ENCODE measurements at places on chromosomes 1 and 21. TPM values are rescaled to one million over a fixed set of nuclear protein-coding genes. Genes with fewer than 3 reads are reported as not detected.

Gene ZSWIM5
- 0.69 TPM for polyA plus RNA-seq

GRCh38 chr1:98276514-98276913, 355.7 kb upstream of the DPYD start:
- DNase-seq: no peak

Gene FCRL4
- polyA plus RNA-seq: not detected

Gene CLCNKB
- polyA plus RNA-seq: not detected

DNA sequence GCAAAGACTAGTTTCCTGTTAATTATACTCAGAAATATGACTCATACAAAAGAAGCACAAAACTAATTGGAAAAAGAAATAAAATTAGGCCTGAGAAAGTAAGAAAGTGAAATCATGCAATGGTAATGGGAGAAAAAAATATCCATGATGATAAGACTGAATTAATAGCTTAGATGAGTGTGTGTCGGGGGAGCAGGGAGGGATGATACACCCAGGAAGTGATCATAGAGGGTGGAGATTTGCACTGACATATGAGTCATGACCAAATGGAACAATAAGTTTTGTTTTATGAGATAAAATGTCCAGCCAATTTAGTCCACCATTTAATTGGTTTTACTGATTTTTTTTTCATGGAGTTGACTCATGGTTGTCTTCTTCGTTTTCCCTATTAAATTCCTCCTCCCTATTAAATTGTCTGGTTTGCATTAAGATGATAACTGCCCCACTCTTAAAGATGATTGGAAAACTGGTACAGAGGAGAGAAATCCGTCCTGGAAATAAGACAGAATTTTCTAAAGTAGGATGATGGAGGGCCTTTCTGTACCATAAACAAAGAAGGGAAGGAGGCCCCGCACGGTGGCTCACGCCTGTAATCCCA, 111.7 kb upstream of the KCNJ6 start:
- DNase-seq: no peak

DNA sequence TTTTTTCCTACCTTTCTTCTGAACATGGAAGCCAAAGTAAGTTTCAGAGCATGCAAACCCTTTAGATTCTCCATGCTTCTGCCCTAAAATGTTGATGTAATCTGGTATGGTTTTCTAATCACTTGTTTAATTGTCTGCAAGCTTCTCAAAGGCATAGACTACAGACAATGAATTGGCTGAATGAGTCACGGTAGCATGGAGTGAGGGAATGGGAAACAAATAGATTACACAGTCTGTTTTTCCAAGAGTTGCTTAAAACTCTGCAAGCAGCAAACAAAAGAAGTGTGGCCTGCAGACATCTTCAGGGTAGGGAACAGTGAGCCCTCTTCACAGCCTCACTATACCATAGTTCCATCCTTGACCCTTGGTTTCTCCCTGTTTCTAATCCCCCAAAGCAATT, 326.0 kb downstream of the BARHL2 start:
- DNase-seq: no peak

DNA sequence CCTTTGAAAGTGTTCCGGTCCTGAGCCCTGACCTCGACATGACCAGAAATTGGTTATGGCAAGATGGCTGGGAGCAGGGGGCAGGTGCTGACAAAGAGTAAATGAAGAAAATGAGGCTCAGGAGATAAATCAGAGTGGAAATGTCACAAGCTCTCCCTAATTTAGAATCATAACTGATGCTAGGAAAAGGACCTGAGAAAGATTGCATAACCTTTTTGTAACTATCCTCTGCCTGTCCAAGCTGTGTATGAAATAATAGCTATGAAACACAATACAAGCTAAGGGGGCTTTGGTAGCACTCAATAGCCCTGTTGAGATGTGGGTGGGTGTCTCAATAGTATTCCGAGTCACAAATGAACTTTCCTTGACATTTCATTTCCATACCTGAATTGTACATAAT, 12.9 kb upstream of the NOS1AP start:
- DNase-seq: no peak

DNA sequence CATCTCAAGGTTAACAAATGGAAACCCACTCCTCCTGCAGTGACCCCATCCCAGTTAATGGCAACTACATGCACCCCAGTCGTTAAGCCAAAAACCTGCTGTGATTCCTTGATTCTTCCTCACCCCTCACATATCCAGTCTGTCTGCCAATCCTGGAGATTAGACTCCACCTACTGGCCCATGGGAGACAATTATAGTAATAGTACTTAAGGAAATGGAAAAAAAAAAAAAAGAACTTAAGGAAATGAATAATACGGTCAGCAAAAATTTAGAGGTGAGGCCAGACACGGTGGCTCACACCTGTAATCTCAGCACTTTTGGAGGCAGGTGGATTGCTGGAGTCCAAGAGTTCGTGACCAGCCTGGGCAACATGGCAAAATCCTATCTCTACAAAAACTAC, 7.0 kb downstream of the NOL9 start:
- DNase-seq: no peak

Gene VTCN1
- polyA plus RNA-seq: not detected

Gene HCRTR1
- polyA plus RNA-seq: not detected

- DNase-seq: no peak
These were observed 79.5 kb downstream of the JAK1 start for GRCh38 chr1:64886877-64887276.

Gene GOLT1A
- polyA plus RNA-seq: 0.41 TPM

DNA sequence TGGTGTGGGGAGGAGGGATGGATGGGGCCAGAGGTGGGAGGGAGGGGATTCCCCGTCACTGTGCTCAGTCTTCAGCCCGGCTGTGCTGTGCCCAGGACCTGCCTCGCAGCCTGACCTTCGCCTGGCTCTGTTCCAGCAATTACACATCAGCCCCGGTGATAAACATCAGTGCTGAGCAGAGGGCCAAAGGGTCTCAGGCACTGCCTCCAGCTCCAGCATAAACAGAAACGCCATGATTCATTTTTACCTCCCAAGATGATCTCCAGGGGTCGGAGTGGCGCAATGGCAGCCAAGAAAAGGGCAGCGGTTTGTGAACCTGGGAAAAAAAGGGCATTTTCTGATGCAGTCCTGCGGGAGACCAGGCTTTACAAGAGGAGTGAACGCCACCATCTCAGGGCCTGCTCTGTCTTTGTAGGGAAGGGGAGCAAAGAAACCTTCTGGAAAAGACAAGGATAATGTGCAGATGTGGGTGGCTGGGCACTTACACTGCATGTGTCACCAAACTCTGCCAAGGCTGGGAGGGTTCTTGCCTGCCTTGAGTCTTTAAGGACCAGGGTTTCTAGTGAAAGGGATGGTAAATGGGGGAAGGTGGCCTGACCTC, 28.1 kb downstream of the SHISA4 start:
- no peak for DNase-seq

GRCh38 chr21:35457097-35457804, 408.1 kb upstream of the RUNX1 start:
- no peak for DNase-seq

Gene VCAM1
- not detected for polyA plus RNA-seq

- no peak for DNase-seq
These were observed 14.7 kb downstream of the RNF2 start for GRCh38 chr1:185059950-185060571.

- no peak for DNase-seq
These were observed 5.7 kb upstream of the C1orf162 start for GRCh38 chr1:111467865-111468716.

- no peak for DNase-seq
These were observed 104.8 kb upstream of the SLC25A33 start for GRCh38 chr1:9434247-9435152.

Gene TNFRSF14
- 59.6 TPM for polyA plus RNA-seq

DNA sequence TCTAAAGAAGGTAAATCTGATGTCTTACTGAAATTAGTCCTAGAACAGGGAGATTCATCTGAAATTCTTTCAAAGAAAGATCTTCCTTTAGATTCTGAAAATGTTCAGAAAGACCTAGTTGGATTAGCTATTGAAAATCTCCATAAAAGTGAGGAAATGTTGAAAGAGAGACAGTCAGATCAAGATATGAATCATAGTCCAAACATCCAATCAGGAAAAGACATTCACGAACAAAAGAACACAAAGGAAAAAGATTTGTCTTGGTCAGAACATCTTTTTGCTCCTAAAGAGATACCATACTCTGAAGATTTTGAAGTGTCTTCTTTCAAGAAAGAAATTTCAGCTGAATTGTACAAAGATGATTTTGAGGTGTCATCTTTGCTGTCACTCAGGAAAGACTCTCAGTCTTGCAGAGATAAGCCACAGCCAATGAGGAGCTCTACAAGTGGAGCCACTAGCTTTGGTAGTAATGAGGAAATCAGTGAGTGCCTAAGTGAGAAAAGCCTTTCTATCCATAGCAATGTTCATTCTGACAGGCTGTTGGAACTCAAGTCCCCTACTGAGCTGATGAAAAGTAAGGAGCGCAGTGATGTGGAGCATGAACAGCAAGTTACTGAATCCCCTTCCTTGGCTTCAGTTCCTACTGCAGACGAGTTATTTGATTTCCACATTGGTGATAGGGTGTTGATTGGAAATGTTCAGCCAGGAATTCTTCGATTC, 61.6 kb upstream of the QSOX1 start:
- DNase-seq: no peak

Gene TBX19
- 1.3 TPM for polyA plus RNA-seq

- DNase-seq: no peak
These were observed 92.9 kb downstream of the BEND5 start for GRCh38 chr1:48683839-48684238.

Gene SYT11
- 15.8 TPM for polyA plus RNA-seq

DNA sequence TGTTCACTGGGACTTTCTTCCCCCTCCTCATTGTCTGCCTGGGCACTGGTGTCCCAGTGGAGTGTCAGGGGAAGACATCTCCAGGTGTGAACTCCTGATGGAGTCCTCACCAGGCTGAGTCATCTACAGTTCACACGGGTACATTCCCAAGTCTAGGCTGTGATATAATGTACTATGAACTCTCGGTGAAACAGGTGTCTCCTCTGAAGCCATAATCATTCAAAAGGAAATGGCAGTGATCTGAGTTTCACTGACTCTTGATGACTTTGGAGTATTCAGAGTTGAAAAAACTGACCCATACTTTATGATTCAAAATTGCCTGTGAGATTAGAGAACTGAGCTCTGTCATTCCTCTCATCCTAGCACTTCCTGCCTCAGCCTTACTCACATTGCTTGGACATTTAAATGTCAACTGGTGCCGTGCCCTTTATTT, 9.1 kb downstream of the LAMC2 start:
- DNase-seq: no peak

DNA sequence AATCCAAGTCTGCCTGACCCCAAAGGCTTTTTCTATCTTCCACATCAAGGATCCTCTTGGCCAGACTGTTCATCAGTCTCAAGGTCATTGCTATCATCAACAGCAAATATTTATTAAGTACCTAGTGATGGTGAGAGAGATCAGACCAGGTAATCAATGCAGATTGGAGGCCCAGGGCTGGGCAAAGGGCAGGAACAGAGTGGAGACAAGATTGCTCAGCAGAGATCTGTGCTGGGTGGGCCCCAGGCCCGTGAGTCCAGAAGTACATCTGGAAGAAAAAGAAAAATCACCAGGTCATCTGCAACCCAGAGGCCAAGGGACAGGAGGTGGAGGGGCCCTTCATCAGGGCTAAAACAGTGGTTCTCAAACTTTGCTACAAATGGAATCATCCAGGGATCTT, 10.1 kb upstream of the PAQR7 start:
- no peak for DNase-seq

- no peak for DNase-seq
These were observed 55.4 kb downstream of the KCNAB2 start for GRCh38 chr1:6100861-6101783.

- DNase-seq: no peak
These were observed 99.1 kb upstream of the LPGAT1 start for GRCh38 chr1:211929683-211930082.

DNA sequence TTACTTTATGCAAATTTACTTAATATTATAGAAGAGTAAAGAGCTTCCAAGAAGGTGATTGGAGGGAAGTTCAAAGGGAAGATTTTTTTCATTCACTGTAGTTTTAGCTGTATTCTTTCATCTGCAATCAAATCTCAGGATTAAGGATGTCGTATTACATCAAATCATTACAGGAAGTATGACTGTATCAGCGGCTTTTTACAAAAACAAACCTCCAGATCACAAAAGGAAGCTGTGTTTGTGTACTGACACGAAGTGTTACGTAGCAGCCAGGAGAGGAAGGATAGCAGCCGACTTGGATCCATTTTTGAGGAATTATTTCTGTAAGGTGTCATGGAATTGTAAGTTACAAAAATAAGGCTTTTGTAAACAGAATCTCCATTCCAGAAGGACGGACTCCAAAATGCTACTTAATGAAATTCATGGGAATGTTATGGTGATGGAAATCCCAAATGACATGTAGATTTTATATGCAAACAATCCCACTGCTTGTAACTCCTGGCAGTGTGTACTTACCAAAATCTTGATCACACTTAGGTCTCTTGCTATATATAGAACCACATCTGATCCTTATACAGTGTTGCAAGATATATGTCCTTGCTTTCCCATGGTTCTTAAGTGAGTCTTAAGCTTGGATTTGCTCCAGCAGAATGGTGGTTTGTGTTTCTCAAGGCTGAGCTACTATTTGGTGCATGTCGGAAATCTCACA, 49.8 kb downstream of the KCNJ15 start:
- DNase-seq: peak; percentile 32

DNA sequence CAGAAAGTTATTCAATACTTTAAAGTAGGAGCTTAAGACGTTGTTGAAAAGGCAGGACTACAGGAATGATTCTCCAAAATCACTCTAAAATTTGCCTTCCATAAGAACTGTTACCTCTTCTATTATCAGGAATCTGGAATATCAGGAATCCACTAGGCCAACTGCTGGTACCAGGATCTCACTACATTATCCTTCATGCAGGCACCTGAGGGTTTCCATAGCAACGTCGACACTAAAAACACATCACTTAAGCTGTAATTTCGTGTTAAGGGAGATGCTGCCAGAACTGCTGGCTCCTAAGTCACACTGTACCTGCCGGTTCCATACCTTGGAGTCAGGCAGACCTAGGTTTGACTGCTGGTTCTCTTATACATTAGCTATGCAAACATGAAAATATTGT, 139.7 kb upstream of the C1orf87 start:
- DNase-seq: no peak

- no peak for DNase-seq
These were observed 152.6 kb upstream of the RNPC3 start for GRCh38 chr1:103372866-103373265.

Gene CHIT1
- not detected for polyA plus RNA-seq

DNA sequence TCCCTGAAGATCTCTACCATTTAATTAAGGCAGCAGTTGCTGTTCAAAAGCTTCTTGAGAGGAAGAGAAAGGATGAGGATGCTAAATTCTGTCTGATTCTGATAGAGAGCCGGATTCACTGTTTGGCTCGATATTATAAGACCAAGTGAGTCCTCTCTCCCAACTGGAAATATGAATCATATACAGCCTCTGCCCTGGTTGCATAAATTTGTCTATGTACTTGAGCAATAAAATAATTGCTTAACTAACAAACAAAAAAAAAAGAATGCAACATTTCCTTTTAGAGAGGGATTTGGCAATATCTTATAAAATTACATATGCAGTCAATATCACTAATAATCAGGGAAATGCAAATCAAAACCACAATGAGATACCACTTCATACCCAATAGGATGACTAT, 26.8 kb downstream of the ALDH9A1 start:
- DNase-seq: no peak
